ENCODE measurements at places on chromosomes 6 and 20. TPM values are rescaled to one million over a fixed set of nuclear protein-coding genes. Genes with fewer than 3 reads are reported as not detected.
A peak's percentile ranks its signal among the peaks of the same experiment; 100 is the strongest.

- peak; percentile 4 for DNase-seq
These were observed 107.4 kb downstream of the SCML4 start for GRCh38 chr6:107716688-107717089.

GRCh38 chr6:113649276-113649675 is 207.9 kb upstream of the MARCKS start:
- no peak for DNase-seq

The CST4 gene
- 16.1 TPM for total RNA-seq

DNA sequence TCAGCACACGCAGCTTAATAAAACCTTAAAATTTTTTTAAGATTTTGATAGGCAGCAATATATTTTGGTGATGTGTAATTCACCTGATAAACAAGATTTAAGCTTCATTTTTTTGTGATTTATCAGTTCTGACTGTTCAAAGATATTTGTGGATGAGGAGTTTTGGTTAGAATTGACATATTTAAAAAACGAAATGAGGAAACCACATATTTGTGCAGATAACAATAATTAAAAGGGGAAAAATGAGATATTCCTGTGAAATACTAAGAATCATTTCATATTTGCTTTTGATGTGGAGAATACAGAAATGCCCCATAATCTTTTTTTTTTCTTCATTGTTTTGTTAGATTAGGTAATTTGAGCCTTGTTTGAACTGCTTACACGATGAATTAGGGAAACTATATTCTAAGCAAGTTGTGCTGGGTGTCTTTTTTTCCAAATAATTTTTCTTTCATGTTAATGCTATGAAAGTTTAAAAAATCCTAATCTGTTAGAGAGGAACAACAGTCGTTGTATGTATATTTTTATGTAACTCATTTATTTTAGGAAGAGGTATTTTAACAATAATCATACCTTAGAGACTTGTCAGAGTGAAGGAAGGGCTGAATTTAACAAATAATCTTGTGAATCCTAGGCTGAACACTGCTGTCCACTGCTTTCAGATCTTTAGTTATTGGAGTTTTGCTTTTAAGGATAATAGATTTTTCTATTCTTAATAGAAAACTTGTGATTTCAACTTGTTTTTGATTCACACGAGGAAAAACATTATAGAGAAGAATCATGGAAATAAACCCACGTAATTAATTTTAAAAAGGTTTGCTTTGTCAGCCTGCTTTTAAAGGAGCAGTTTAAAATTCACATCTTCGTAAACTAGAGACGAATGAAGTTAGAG is 4.0 kb downstream of the ARID1B start:
- no peak for DNase-seq

The NRSN1 gene
- not detected for total RNA-seq
